ENCODE measurements at places on chromosomes 11 and 22.

DNA sequence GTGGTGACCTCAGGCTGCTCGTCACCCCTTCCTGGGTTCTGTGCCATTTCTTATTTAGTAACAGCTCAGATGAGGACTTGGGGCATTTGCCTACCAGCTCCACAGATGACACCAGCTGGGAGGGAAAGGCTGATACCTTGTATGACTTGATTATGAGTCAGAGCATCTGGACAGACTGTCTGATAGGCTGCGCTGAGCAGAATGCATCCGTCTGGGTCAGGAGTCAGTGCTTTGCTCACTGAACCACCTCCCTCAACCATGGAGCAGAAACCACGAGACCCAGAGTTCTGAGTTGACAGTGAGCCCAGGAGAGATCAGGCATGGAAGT, 6.8 kb downstream of the ST14 start:
- DNase-seq: peak; percentile 71

DNA sequence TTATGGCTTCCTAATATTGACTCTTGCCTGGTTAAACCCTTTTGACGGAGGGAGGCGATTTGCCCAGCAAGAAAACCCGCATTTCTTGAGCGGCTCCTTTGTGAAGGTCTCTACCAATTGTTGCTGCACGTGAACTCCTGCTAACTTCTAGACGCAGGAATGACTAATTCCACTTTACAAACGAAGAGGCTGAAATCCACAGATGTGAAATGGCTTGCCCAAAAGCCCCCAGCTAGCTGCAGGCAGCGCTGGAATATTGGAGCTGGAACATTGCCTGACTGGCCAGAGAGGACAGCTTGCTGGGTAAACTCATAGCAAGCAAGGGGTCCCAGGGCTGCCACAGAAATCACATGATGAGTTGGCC, 542 bp downstream of the GCAT start:
- DNase-seq: no peak

DNA sequence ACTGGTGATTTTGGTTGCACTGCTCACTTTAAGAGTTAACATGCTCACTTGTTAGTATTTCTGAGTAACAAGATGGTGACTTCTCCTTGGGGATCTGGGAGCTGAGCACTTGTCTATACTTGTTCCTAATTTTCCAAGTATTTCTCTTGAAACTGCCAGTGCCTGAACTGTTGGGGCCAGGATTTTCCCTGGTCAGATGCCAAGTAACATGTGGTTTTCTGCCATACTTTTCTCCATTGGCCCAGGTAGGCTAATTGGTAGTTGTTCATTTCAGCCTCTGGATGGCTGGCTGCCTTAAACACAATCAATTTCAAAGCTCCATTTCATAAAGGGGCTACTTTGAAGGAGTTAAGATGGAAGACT, 35.0 kb downstream of the RNF141 start:
- DNase-seq: peak; percentile 38

DNA sequence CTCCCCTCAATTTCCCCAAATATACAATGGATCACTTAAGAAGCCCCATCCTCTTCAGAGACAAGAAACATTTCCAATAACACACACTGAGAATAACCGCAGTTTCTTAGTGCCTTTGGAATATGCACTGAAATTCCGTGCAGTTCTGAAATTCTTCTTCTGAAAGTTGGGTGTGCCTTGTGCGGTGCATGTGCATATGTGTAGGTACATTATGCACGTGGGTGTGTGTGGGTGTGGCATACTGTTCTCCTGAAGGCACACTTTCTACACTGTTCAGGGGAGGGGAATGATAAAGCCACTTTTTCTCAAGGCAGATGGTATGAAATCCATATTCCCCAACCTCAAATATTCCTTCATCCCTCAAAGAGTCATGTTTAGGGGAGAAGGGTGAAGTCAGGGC, 1.7 kb downstream of the EXPH5 start:
- DNase-seq: no peak

Data from NCI-H2171 treated with DMSO at 0.1 percent for 48 hours (cell line).